ENCODE measurements at places on chromosomes 3 and 15.

GRCh38 chr3:10344147-10344943 is 23.4 kb upstream of the SEC13 start:
- no peak for DNase-seq

- DNase-seq = no peak
These were observed 1.7 kb downstream of the BFSP2 start for GRCh38 chr3:133401374-133402135.

GRCh38 chr3:158718490-158719170 is 13.6 kb downstream of the RARRES1 start:
- DNase-seq = no peak

DNA sequence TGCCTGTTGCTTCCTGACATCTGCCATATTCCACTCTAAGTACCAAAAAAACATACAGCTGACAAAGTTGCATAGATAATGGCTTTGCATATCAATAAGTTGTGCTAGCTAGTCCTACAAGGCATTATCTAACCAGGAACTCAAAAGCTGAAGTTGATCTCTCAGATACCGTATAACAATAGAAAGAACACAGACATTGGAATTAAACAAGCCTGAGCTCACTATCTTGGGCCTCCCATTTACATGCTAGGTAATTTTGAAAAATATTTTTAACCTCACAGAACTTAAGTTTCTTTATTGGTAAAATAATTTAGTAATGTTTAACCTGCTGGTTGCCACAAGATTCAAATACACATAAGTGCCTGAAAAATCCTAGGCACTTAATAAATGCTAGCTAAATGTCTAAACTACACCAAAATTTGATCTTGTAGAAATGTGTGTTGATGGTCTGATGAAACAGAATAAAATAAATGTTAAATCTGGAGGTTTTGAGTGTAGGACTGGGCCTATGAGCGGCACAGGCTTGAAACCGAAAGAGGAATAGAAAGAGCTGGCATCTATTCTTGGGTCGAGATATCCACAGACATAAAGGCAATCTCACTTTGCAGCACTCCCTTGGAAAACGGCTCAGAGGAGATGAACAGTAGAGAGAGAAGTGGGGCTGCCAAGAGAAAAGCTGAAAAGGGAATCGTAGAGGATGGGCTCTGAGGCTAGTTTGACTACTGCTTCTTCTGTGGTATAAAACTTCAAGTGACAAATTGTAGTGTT is 29.9 kb upstream of the TTC14 start:
- DNase-seq = peak; percentile 85

- DNase-seq = no peak
These were observed 480.7 kb downstream of the FHIT start for GRCh38 chr3:60770532-60770931.

DNA sequence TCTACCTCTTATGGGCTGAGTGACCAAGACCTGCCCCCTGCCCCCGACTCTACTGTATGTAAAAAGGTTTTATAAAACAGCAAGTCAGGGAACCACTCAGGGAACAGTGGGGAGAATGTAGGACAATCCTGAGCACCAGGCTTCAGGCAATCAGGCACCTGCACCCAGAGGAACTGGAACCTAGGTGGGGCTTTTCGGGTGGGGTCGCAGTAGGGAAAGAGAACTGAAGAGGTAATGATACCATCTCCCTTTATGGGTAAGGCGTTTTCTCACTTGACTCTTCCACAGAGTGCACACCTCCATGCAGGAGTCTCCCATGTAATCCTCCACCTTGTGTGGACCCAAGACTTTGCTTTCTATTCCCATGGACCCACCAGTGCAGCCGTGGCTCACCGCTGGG is 45.8 kb downstream of the MYO1E start:
- no peak for DNase-seq

DNA sequence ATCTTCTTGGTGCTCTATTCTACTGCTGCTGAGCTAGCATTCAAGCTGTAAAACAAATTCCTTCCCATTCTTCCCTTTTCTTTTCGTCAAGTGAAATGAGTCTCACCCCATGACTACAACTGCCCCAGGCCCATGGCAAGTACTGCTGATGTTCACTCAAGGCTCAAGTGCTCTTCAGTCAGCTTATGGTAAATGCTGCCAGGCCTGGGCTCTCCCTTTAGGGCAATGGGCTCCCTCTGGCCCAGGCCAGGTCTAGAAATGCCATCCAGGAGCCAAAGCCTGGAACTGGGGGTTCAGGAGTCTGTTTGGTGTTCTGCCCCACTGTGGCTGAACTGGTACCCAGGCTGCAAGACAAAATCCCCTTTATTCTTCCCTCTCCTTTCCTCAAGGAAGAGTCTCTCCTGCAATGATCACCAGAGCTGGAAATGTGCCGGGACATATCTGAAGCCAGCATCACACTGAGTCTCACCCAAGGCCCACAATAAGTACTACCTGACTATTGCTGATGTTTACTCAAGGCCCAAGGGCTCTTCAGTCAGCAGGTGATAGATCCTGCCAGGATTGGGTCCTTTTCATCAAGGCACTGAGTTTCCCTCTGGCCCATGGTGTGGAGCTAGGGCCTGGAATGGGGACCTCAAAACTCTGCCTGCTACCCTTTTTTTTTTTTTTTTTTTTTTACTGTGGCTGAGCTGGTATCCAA is 205.0 kb upstream of the STAC start:
- no peak for DNase-seq

DNA sequence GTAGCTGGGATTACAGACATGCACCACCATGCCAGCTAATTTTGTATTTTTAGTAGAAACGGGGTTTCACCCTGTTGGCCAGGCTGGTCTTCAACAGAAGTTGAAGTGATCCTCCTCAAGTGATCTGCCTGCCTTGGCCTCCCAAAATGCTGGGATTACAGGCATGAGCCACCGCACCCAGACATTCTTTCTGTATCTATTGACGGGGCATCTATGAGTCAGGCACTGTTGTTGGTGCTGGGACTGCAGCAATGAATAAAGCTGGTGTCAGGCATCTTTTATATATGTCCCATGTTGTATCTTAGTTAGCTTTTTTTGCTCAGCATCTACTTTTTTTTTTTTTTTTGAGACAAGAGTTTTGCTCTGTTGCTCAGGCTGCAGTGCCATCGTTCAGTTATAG is 47.6 kb upstream of the ULK4 start:
- no peak for DNase-seq

GRCh38 chr3:33826206-33826605 is 27.8 kb downstream of the PDCD6IP start:
- DNase-seq = no peak

DNA sequence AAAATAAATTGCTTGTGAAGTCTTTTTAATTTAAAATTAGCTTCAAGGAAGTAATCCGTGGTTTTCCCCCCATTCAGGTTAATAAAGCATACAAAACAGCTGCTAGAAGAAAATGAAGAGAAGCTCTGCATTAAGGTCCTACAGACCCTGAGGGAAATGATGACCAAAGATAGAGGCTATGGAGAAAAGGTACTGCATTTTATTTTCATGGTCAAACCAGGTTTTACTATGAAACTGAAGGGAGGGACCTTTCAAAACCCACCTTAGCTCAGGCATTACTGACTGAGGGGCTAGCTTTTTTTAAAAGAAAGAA is 218.5 kb downstream of the ITPR1 start:
- no peak for DNase-seq

- no peak for DNase-seq
These were observed 62.3 kb downstream of the UBP1 start for GRCh38 chr3:33377931-33378330.

DNA sequence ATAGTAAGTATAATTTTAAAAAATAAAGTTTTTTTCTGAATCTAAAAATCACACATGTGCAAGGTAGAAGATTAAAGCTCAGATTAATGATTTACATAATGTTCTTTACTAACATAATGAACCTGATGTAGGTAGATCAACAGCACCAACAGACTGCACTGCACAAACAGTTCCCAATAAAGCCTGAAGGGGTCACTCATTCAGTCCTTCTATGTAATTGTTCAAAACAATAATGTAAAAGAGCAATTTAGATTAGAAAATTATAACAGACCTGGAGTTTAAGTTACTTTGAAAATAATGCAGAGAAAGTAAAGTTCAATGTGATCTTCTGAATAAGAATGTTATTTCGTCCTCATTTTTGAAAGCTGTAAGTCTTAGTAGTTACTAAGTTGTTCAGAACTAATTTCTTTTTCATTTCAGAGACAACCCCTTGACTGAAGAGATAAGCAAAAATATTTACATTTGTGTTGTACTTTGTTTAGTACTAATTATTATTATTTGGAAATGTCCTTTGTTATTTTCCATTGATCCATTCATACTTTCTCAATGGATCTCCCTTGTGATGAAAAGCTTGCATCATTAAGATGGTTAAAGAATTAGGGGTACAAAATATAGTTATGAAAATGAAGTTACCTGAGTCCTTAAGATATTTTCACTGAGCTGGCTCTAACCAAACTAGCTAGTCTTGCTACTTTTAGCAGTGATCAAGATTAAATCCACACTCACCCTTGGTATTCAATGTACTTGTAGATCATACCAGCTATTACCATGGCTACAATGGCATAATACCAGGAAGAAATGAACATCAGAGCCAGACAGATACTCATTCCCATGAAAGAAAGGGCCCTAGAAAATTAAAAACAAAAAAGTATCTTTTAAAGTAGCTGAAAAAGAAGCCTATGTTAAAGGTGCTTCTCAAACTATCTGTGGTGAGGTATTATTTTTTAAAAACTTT is 16.8 kb downstream of the EMC4 start:
- DNase-seq = peak; percentile 32

- no peak for DNase-seq
These were observed 37.5 kb downstream of the FEM1B start for GRCh38 chr15:68315035-68315434.

GRCh38 chr3:136685882-136686281 is 66.3 kb downstream of the STAG1 start:
- no peak for DNase-seq

DNA sequence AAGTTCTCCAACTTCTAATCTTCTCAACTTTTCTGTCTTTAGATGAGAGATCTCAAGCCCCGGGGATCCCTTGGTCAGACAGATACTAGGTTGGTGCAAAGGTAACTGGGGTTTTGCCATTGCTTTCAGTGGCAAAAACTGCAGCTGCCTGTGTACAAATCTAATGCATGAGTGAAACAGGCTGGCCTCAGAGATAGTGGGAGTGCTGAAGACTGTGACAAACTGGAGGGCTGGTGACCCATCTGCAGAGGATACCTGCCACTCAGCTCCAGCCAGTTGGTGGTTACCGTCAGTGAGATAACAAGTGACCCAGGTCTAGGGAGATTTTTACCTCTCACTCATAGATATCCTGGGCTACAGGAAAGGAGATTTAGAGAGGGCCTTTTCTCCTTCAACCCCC is 85.7 kb downstream of the RYR3 start:
- DNase-seq = no peak

DNA sequence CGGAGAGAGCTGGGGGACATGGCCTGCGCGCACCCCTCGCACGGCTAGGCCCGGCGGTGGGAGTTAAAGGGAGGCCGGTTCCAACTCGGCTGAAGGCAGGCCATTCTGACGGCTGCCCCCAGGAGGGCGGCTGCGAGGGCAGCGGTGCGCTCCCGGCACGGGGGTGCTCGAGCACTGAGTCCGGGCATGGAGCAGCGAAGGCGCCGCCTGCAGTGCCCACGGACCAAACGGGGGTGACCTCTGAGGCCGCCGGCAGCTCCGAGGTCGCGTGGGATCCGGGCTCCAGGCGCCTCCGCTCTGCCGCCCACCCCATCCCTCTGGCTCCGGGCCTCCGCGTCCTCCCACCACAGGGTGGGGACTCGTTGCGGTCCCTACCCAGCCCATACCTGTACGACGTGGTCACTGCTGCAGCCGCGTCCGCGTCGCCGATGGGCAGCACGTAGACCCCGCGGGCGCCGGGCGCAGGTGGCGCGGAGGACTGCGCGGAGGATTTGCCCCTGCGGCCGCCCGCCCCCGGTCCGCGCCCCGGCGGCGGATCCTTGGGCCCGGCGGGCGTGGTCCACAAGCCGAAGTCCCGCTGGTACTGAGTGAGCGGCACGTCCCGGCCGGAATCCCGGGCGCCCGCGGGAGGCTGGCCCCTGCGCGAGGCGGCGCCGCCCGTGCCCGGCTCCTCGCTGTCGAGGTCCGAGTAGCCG is 469 bp downstream of the MAP6D1 start:
- DNase-seq = no peak

DNA sequence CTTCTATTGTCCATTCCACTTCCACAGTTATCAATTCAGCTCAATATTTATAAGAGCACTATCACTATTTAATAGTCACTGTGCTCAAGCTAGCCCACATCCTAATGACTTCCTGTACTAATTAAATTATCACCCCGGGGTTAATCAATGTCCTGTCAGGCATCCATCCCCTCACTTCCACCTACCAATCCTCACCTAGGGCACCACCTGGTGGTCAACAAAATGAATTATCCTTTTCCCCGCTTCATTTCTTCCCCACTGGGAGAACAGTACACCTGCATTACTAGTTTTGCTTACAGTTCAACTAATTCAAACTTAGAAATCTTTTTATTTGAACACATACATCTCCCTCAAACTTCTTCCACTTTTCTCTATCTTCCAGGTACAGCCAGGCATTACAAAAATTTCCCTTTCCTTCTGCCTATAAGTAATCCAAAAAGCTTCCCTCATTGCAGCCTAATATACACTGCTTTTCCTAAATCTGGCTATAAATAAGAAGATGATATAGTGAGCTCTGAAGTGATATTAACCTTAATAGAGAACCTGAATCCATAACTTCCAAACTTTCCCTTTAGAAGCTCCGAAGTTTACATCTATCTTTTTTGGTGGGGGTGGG is 68.5 kb downstream of the TMCC1 start:
- no peak for DNase-seq

DNA sequence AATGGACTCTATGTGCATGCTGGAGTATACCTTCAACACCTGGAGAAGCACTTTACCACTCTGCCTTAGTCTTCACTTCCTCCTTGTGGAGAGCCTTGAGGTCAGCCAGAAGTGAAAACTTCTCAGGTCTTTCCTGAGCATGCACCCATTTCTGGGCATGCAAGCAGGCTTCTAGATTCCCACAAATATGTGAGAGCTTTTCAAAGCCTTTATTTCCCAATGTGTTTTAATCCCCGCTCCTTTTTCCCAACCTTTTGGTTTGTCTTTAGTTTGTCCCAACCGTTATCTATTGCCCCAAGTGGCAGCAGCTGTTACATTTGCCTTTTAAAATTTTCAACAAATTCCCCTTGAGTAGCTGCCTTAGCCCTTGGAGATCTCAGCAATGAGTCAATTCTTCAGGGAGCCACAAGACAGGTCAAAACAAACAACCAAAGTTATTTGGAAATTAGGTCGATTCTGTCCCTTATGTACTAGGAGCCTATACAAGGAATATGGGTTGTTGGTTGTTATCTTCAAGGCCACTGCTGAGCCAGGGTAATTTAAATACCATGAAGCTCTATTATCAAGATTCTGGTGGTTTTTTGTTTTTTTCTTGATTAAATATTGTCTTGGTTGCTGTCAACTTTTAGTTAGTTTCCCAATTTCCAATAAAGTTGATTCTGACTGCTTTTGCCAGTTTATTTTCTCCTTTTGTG is 44.4 kb downstream of the LSM3 start:
- DNase-seq = no peak

- no peak for DNase-seq
These were observed 7.9 kb downstream of the SLC25A26 start for GRCh38 chr3:66228707-66229106.

DNA sequence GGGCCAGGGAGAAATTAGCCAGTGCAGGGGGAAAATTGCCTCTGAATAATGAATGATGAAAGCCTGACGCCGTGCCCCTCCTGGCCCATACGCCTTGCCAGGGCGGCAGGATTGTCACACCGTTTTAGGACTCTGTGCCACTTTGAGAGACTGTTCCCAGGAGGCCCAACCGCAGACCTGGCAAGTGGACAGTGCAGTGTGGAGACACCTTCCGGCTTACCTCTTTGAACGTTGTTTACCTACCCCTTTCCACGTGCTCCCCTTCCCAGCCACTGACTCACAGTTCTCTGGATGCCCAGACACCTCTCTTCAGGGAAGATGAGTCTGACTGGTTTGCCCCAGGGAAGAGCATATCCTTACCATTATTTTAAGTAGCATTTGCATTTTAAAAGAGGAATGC is 84.0 kb upstream of the PXYLP1 start:
- DNase-seq = no peak
